ENCODE measurements at places on chromosomes 12 and 14.

DNA sequence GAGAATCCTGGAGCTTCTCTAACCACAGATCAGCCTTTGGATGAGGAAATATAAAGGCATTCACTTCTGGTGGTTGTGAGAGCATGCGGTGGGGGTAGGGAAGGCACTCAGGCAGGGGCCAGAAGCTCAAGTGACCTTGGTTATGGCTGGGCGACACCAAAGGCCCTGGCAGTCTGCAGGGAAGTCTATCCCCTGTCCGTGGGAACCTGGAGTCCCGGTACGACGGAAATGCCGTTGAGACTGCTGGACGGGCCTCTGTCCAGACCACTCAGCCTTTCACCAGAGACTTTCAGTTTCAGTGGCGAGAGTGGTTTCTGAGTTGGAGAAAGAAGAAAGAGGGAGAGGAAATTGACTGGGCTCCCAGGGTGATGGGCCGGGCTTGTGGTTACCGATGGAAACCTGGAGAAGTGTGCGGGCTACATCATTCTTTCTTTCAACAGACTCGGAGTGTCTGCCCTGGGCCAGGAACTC lies 20.9 kb downstream of the ISCA2 start:
- no peak for DNase-seq

GRCh38 chr14:89466944-89467343 lies 49.9 kb upstream of the FOXN3 start:
- no peak for DNase-seq

GRCh38 chr14:47507861-47508260 lies 167.5 kb downstream of the MDGA2 start:
- DNase-seq, result no peak

DNA sequence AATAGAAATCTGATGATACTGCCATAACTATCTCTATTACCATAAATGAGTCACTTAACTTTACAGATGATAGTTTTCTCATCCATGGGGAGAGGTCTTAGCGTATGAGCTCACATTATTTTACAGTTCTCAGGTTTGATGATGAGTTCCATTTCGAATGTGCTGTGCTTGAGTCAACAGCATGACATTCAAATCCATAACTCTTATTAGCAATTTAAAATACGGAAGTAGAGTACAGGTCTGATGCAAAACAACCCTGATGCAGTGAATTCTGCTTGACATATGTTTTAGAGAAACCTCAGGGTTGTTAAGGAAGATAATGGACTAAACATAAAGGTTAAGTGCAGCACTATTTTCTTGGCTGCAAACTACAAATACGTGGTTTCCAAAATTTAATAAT lies 30.0 kb downstream of the C14orf39 start:
- no peak for DNase-seq

DNA sequence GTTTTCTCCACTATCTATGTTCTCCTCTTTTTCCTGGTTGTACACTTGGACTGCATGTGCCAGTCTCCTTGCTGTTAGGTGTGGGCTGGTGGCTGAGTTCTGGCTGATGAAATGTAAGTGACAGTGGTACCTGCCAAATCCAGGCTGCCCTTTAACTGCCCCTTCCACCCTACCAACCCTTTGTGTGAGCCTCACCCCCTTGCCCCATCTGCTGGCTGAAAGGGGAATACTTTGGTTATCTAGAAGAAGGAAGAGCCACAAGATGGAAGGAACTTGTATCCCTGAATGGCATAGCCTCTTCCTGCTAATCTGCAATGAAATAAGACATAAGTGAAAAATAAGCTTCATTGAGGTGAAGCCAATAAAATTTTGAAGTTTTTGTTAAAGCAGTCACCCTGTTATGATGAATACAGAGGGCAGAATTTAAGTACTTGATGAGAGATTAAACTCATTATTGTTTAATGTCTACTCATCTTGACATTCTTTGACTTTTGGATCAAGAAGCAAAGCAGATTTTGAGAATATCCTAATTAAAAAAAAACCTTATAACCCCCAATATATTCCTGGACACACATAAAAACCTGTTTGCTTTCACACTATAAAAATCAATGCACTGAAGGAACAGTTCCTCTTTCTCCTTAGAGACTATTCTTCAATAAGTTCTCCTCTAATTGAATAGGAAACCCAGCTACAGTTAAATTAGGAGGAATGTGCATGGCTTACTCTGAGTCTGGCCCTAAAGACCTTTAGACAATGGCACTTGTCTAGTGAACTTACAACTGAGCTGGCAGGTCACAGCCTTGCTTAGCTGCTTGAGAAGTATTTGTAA lies 262.6 kb upstream of the BTG1 start:
- DNase-seq, result peak; percentile 40

GRCh38 chr14:23056145-23056955 lies 970 bp downstream of the CDH24 start:
- no peak for DNase-seq

DNA sequence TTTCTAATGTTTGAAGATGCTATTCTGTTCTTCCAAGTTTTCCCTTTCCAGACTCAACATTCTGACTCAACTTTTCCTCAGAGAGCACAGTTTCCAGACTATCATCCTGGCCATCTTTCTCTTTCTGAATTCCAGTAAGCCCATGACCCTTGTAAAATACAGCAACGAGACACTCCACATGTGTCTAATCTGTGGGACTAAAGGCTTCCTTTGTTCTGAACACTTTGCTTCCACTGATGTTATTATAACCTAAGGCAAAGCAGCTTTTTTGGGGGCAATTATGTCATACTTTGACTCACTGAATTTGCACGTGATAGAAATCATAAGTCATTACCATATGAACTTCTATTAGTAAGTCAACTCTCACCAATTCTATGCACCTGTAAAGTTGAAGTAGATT lies 6.3 kb upstream of the ART4 start:
- no peak for DNase-seq

- no peak for DNase-seq
These were observed 2.3 kb downstream of the RFX4 start for GRCh38 chr12:106585105-106585520.

DNA sequence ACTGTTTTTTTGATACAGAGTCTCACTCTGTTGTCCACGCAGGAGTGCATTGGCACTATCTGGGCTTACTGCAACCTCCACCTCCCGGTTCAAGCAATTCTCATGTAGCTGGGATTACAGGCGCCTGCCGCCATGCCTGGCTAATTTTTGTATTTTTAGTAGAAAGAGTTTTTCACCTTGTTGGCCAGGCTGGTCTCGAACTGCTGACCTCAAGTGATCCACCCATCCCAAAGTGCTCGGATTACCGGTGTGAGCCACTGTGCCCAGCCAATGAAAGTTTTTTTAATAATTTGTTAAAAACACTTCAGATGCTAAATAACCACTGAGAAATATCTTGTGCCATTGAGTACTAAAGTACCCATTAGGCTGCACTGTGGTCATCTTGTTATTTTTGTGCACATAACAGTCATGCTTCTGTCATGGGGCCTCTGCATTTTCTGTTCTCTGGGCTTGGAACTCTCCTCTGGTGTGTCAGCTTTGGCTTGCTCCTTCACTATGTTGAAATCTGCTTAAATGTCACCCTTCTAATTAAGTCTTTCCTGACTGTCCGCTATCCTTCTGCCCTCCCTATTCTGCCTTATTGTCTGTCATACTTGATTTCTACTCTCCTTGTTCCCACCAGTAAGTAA lies 105.1 kb downstream of the KTN1 start:
- DNase-seq, result no peak

DNA sequence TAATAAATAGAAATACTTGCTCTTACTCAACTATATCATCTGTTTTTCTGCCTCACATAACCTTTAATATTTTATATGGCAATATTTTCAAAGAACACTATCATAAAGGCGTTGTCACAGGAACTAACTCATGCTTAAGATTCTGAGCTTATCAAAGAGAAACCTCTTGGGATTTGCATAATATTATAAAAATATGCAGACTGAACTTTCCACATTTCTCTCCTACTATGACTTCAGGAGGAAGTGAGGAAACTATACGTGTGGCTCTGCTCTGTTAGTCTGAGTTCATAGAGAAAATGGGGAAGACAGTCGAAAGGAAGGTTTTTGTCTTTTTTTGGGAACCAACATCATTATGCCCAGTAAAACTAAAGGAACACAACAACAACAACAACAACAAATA lies 124.7 kb downstream of the GARIN6 start:
- no peak for DNase-seq

DNA sequence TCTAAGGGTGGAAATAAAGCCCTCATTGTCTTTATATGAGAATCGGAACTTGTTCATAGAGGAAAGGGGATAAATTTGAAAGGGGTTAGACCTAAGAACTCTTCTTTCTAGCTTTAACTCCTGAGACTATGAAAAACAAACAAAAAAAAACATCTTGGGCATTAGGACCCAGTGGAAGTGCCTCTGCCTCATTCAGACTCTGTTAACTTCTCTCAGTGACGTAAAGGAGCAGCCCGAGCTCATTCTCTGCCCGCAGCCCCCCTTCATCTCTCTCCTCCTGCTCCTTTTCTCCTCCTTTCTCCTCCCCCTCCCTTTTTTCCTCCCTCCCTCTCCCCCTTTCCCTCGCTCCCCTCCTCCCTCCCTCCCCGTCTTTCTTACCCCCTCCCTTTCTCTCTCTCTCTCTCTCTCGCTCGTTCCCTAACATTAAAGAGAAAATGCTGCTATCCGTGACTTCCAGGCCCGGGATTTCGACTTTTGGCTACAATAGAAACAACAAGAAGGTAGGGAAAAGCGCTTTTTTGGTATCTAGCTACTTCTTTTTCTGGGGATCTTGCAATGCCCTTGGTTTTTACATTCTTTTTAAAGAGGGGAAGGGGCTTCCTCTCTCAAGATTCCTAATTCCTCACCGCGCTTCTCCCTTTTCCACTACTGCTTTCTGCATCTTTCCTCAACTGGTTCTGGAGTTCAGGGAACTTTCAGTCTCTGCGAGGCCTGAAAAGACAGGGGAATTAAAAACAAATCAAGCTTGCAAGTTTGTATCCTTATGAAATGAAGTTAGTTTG lies at the start of gene RBMS2:
TSS of gene RBMS2 (plus strand) at position 231 of the 782 bp plus-strand sequence. CDS start at position 435, 204 bp downstream.
- DNase-seq, result peak; percentile 5

DNA sequence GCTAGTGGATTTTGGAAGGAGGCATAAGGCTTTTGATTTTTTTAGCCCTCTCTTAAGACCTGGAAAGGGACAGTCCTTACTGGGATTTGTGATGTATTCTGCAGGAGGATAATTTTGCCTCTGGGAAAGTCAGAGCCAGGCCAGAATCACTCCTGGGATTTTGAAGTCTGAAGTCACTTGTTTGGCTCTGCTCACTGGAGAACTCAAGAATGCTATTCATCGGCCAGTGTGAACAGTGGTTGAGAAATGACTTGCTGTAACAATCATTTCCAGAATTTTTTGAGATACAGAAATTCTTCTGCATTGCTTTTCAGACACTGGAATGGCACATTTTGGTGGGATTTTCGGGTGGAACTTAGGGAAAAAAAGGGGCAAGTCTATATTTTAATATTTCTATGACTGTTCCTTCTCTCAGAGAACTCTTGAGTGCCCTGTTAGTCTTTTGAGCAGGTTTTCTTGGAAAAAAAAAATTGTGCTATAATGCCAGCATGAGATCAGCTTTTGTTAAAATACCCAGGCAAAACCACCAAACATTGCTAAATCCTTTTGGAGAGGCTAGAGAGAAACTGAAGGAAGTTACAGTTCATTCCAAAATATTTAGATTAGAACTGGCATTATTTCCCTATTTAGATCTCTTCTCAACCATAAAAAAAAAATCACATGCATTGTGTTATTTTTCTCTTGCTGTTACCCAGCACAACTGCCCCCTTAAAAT lies 26.1 kb upstream of the BHLHE41 start:
- no peak for DNase-seq

DNA sequence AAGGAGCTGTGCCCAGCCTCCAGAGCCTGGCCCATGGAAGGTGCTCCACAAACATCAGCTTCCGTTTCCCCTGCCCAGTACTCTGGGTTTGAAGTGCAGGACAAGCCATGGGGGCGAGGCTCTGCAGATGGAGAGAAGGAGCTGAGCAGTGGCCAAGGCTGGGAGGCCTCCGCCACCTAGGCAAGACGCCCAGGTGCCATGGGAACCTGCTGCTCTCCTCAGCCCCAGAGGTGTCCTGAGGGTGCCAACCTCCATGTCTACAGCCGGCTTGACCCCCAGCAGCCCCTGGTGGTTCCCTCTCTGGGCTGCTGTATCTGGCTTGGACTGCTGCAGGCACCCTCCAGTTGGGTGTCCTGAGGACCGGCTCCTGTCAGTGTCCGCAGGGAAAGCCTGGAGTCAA lies 12.4 kb downstream of the KRT71 start:
- DNase-seq, result no peak

DNA sequence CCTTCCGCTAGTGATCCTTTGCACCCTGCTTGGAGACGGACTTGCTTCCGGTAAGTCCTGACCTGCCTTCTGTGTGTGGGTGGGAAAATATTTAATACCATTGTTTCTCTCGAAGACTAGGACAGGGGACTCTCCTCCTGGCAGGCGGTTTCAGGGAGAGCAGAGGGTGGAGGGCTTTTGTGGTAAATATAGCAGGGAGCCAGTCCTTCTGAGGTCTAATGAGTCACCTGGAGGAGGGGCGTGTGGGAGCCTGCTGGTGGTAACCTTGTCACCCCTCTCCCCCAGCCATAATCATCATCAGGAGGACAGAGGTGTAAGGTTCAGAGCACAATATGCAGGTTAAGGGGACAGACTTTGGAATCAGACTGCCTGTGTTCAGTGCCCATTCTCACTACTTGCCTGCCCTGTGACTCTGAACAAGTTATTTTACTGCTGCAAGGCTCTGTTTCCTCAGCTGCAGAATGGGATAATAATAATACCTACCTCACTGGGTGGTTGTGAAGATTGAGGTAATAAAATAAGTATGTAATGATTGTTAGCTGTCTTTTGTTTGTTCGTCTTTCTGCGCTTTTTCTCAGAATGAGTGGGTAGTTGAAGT lies 47.4 kb downstream of the SUSD6 start:
- no peak for DNase-seq

- peak; percentile 52 for DNase-seq
These were observed at the start of the genes ALKBH1 and SLIRP for GRCh38 chr14:77707724-77708408. Gene ALKBH1 (minus strand): TSS chr14:77708023. CDS start chr14:77708004, 19 bp downstream. Gene SLIRP (plus strand): TSS chr14:77708103. CDS start chr14:77708112, 9 bp downstream.

DNA sequence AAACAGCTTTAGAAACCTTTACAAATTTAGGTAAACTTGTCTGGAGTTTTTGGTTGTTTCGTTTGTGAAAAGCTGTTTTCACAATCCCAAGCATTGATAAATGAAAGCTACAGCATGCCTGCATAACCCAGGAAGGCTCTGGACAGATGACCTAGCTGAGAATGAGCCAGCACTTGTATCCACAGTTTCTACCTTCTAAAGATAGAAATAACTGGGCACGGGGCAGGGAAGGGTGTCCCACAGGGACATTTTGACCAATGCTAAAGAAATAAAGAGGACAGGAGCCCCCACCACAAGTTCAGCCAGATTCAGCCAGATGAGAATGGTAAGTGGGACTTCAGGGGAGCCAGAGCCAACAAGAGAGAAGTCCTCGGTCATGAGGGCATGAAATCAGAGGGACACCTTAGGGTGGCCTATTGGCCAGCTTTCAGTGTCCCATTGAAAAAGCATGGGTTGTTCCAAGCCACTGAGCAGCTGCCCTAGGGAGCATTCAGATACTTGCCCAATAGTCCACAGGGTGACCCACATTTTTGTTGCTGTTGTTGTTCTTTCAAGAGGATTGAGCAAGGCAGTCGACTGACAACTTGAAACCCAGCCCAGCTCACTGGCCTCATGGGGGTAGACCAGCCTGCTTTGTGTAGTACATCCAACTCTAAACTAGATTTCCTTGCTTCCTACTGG lies 140.3 kb upstream of the NUDT4 start:
- DNase-seq, result no peak

- DNase-seq, result no peak
These were observed 152.3 kb downstream of the MON2 start for GRCh38 chr12:62618930-62619329.

- DNase-seq, result no peak
These were observed 125.8 kb downstream of the VRK1 start for GRCh38 chr14:96922986-96923385.

Data from NCI-H2029 treated with DMSO at 0.1 percent for 48 hours (cell line).